ENCODE measurements at places on chromosomes 12 and 14.

GRCh38 chr14:61489932-61490331, 168.6 kb downstream of the PRKCH start:
- DNase-seq, result no peak

DNA sequence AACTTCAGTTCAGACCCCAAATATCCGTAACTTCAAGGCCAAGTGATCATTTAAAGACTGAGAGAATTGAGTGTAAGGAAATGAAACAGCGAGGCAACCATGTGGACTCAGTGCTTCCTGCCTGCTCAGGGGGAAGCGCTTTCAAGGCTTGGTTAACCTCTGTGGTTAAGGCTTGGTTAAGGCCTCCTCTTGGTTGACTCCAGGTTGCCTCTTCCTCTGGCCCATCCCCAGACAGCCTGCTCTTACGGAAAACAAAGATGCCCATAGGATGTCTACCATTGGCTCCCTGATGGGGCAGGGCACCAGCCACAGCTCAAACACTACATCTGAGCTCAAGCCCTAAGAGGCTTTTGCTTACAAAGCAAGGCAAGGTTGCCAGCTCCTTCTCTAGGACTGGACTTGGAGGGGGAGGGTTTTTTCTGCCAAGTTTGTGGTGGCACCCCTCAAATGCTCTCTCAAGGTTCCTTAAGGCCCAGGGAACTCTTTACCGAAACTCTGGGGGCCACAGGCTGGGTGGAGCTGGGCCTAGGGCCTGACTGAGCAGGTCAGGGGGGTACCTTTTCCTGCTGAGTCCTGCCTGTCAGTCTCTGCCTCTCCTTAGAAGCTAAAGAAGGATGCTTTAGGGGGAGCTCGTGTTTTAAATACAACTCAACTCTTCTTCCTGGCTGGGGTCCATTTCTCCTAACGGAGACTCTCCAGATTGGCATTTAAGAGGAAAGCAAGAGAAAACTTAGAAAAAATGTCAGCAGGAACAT, 13.7 kb downstream of the COL2A1 start:
- peak; percentile 48 for DNase-seq

GRCh38 chr14:105862581-105863239, 336.3 kb downstream of the TMEM121 start:
- DNase-seq, result no peak

DNA sequence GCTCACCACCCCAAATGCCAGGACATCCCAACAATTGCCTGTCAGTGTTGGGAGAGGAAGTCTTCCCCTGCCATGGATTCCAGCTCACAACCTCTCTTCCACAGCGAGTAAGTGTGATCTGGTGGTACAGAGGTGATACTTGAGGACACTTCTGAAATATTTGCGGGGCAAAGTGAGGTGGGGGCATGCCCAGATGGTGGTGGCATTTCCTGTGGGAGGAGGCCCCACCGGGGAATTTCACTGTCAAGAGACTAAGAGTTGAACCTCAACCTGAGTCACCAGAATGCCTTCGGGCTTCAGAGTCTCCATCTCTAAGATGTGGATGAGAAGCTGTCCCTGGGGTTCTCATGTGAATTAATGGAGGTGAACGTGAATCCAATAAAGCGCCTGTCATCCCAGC, 122.3 kb upstream of the RFLNA start:
- DNase-seq, result no peak

GRCh38 chr14:88521818-88522217, 33.0 kb downstream of the PTPN21 start:
- DNase-seq, result no peak

GRCh38 chr14:95699412-95699811, 13.2 kb downstream of the TCL1B start:
- no peak for DNase-seq

DNA sequence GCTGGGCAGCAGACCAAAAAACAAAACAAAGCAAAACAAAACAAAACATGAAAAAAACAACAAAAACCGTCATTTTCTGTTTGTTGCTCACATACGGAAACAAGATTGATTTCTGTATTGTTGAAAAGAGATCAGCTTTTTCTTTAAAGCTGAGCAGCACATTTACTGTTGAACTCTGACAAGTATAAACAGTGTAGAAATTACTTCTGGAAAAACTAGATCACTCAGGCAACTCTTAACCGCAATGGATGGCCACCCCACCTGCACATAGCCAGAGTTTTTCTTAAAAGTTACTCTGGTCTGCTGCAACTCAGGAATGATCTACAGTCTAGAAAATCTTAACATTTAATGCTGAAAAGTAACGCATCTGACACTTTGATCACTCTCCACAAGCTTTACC, 80.9 kb downstream of the PPM1H start:
- no peak for DNase-seq

DNA sequence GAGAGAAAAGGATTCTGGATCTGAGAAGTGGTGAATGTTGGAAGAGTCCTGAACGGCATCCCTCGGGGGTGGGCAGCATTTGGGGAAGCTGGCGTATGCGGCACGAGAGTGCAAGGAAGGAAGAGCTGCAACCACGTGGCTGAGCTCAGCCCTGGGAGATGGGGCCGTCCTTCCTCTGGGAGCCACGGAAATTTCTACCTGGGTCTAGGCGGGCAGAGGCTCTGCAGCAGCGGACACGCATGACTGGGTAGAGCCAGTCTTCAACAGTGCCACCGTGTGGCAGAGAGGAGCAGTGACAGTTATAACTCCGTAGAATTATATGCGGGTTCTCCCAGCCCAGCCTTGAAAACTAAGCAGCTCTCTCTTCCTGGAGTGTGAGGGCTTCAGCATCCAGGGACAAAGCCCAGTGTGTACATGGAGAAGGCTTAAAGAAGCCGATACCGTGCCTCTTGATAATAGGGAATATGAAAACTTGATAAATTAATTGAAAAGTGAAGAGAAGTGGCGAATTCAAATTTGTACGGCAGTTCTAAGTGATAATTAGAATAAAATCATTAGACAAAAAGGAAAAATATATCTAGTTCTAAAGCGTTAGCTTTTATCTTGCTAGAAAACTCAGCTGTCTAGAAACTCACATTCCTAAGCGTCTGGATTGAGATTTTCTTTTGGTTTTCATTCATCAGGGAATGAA, 82.9 kb upstream of the STXBP6 start:
- peak; percentile 41 for DNase-seq

GRCh38 chr12:46895726-46896125, 69.9 kb upstream of the SLC38A4 start:
- no peak for DNase-seq

- no peak for DNase-seq
These were observed 54.8 kb upstream of the CRY1 start for GRCh38 chr12:107148107-107148506.

DNA sequence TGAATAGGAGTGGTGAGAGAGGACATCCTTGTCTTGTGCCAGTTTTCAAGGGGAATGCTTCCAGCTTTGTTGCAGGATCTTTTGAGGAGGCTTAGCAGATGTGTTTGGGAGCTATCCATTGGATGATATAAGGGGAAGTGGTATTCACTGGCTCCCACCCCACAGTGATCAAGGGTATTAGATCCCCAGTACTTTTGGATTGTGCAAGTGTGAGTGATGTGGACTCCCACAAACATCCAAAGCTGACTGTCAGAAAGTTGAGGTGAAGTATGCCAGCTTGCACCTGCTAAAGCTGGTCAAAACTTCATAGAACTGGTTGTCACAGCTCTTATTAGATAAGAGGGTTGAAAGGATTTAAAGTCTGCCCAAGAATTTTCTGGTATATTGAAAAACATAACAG, 110.1 kb upstream of the BTG1 start:
- no peak for DNase-seq

DNA sequence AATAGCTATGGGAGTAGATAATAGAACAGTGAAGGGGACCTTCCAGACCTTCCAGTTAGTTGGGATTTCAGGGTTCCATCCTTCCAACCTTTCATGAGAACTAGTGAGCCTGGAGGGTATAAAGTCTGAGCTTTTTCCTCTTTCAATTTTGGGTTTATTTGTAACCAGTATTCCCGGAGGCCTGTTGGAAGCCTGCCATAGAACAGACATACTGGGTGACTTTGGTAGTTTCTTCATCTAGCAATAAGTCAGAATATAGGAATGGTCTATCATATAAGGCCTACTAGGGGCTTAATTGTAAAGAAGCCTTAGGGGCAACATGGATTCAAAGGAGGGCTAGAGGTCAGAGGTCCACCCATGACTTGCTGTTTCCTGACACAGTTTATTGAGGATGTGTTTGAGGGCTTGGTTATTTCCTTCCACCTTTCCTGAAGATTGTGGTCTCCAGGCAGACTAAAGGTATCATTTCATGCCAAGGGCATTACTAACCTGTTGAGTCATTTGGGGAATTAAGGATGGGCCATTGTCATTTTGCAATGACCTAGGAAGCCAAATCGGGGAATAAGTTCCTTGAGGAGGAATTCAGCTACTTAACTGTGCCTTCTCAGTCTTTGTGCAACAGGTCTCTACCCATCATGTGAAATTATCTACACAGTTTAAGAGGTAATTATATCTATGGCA, 410.3 kb downstream of the SLC6A15 start:
- DNase-seq, result no peak

DNA sequence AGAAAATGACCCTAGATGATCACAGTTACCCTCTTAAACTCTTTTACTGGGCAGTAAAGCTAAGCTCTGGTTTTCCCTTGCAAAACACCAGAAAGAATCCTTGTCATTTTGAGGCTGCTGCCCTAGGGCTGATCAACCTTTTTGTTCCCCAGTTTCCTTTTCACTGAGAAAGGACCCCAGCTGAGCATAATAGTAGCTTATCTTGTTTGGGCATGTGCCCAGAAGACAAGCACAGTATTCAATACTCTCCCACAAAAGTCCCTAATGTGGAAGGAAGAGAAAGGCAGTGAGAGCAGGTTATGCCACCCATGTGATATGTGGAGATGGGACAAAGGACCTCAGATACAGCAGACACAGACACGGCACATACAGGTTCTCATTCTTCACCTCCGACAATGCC, 332.6 kb upstream of the TMPO start:
- DNase-seq, result no peak

DNA sequence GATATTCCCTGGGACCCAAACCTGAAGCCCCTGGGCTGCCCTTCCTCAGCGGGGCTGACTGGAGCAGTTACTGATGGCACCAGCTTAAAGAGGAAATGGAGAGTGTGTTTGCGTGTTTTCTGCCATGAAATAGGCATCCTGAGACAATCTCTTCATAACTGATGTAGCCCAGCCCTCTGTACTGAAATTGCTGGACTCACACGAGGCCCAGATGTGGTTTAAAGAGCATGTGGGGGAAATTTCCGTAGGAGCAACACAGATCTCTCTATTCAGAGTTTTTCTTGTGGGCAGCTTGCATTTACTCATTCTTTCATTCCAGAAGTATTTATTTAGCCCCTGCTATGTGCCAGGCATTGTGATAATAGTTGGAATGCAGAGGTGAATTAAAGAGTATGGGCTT, 782.1 kb upstream of the TBX3 start:
- DNase-seq, result no peak

All from CD4-positive, alpha-beta T cell treated with Interleukin-2 at 100 ng/mL for 4 hours (primary cell).